ENCODE measurements at places on chromosomes 12 and 14.

- DNase-seq, result no peak
These were observed 219.1 kb upstream of the C14orf180 start for GRCh38 chr14:104360501-104360900.

GRCh38 chr12:62210422-62210821, 49.8 kb upstream of the USP15 start:
- peak; percentile 18 for DNase-seq

- no peak for DNase-seq
These were observed 101.0 kb upstream of the PWP1 start for GRCh38 chr12:107584563-107584962.

DNA sequence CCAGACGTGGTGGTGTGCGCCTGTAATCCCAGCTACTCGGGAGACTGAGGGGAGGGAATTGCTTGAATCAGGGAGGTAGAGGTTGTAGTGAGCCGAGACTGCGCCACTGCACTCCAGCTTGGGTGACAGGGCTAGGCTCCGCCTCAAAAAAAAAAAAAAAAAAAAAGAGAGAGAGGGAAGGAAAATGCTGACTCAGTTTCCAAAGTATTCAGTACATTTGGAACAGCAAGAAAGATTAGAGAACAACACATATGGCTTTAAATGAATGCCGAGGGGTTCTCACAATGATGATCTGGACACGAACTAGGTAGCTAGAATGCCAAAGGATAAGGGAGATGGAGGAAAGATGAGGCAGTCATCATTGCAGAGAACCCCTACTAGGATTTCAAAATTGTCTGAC, 97.4 kb downstream of the NAV3 start:
- DNase-seq, result no peak

DNA sequence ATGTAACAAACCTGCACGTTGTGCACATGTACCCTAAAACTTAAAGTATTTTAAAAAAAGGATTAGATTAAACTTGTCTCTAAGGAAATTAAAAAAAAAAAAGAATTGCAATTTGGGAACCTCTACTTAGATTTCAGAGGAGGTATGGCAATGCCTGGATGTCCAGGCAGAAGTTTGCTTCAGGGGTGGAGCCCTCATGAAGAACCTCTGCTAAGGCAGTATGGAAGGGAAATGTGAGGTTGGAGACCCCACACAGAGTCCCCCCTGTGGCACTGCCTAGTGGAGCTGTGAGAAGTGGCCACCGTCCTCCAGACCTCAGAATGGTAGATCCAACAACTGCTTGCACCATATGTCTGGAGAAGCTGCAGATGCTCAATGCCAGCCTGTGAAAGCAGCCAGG, 279.6 kb upstream of the CCDC196 start:
- DNase-seq, result no peak

GRCh38 chr12:13079440-13079906, 24.0 kb downstream of the GSG1 start:
- no peak for DNase-seq

DNA sequence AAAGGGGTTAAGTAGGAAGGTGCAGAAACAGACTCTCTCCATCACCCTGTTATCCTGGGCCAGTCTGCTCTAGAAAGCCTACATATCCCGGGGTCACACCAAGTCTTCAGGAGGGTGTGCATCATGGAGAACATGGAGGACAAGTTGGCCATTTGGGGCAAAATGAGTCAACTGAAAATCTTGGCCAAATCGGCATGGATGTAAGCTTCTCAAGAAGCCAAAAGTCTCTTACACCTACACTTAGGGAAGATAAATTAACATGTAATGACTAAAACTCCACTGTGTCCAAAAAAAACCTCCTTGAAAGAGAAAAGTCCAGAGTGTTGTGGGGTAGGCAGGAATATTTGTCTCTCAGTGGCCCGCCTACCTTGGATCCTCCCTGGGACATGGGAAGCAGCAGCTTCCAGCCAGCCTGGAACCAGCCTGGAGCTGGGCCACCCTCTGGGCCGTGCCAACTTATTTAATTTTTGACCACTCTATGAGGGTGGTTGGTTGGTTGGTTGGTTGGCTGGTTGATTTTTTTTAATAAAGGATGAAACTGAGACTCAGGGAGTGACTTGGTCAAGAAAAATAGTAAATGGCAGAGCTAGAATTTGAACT, 17.9 kb upstream of the TC2N start:
- no peak for DNase-seq

DNA sequence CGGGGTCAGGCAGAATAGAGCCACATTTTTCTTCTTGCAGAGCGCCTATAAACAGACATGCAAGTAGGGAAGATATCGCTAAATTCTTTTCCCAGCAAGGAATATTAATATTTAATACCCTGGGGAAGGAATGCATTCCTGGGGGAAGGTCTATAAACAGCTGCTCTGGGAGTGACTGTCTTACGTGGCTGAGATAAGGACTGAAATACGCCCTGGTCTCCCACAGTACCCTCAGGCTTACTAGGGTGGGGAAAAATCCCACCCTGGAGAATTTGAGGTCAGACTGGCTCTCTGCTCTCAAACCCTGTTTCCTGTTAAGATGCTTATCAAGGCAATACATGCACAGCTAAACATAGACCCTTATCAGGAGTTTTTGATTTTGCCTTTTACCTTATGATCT, 262.3 kb downstream of the CEP128 start:
- DNase-seq, result no peak

- DNase-seq, result no peak
These were observed 155.0 kb upstream of the TMEM132C start for GRCh38 chr12:128111951-128112350.

- no peak for DNase-seq
These were observed 25.1 kb downstream of the AHNAK2 start for GRCh38 chr14:104953097-104953496.

GRCh38 chr12:30155001-30155730, 371.4 kb upstream of the TMTC1 start:
- DNase-seq, result no peak

DNA sequence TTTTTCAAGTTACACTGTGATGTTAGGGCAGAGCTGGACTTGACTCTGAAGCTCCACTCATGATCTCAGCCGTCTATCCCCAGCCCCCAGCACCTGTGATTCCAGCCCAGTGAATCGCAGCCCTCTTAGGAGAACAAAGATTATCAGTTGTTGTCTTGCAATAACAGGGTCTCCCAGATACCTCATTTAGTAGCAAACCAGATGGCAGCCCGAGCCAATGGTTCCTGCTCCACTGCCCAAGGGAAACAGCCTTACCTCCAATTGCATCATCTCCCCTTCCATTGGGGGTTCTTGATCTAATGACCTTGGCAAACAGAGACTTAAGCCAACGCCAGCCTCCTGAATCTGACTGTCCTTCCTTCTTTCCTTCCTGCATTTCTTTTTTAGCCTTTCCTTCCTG, 371.2 kb downstream of the BCL11B start:
- DNase-seq, result no peak

GRCh38 chr14:60396718-60397343, 89.0 kb downstream of the C14orf39 start:
- DNase-seq, result no peak

GRCh38 chr12:14950982-14951746, 10.2 kb downstream of the ARHGDIB start:
- no peak for DNase-seq

- no peak for DNase-seq
These were observed 85.3 kb downstream of the PRIMA1 start for GRCh38 chr14:93702946-93703345.

DNA sequence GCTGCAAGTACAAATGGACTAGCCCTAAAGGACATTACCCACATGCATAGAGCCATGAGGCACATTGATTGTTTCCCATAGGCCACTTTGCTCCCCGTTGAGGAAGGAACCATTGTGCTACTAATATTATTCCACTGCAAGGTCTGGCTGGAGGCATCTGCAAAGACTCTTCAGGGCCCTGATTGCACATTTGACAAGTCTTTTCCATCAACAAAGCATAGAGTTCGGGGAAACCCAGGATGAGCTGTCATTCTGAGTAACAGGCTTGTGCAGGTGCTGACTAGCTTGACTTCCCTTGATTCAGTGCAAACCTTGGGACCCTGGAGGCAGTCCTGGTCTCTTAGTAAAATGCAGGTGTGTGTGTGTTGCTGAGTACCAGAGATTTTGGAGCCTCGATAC, 73.8 kb downstream of the SUSD6 start:
- DNase-seq, result no peak

DNA sequence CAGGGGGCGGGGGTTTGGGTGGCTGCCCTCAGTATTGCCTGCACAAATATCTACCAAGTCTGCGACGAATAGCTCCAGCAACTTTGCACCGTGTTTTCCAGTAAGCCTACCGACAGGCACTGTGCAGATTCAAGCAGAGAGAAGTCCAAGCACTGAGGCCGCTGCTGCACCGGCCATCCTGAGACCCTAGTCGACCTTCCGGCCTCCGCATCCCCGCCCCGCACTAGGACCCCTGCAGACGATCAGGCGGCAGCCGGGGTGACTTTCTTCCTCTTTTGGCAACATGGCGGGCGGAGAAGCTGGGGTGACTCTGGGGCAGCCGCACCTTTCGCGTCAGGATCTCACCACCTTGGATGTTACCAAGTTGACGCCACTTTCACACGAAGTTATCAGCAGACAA, at the start of gene EIF2S3B:
Gene EIF2S3B, plus strand, starts transcription at position 271 of the 400 bp plus-strand sequence. Its CDS starts 13 bp downstream, at position 284.
- DNase-seq, result no peak

GRCh38 chr12:42588524-42589464, 752 bp downstream of the PRICKLE1 start:
- no peak for DNase-seq

GRCh38 chr12:80567401-80567800, 123.4 kb downstream of the PTPRQ start:
- no peak for DNase-seq

- DNase-seq, result no peak
These were observed 33.3 kb downstream of the KCTD10 start for GRCh38 chr12:109443794-109444193.

DNA sequence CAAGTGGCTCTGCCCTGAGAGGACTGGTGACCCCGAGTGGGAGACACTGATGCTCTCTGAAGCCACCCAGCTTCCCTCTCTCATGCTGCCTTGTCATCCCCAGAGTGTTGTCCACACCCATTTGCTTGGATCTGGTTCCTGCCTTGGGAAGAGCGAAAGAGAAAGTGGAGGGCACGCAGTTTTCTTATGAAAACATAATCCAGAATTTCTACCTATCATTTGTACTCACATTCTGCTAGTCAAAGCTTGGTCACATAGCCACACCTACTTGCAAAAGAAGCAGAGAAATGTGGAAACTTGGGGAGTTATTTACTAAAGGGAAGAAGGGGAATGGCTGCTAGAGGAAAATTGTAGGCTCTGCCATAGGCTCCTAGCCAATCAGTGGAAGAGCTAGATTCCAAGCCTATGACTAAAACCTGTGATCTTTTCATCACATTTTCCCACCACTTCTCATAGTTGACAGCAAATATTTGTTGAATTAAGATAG, 326.3 kb downstream of the ZFP36L1 start:
- no peak for DNase-seq

DNA sequence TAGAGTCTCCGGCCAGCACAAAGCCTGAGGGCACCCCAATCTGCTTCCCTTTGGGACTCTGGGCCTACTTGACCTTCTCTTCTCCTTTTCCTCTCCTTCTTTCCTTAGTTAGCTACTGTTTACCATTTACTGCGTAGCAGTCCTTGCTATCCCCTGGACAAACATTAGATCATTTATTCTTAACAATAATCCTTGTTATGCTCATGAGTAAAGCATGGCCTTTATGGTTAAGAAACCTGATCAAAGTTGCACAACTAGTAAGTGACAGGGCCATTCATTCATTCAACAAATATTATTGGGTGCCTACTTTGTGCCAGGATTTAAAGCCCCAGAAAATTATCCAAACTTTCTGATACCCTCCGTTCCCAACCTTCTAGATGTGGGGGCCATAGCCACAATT, 3.2 kb upstream of the HDAC7 start:
- DNase-seq, result no peak

DNA sequence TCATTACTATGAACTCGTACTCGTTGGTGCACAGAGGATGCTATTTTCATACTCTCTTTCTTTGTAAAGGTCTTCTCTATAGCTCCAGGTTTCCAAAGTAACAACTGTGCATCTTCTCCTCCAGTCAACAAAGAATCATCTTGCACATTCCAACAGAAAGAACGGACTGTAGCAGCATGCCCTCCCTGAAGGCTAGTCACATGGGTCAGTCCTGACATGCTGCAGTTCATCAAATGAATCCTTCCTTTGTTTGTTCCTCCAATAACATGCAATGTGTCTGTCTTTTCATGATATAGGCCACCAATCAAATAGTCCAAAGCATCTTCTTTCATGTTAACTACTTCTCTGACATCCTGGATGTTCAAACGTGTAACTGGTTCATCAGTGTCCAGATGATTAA, 42.9 kb downstream of the WDR89 start:
- no peak for DNase-seq

GRCh38 chr12:57604992-57605810, 577 bp downstream of the DTX3 start:
- DNase-seq, result no peak

DNA sequence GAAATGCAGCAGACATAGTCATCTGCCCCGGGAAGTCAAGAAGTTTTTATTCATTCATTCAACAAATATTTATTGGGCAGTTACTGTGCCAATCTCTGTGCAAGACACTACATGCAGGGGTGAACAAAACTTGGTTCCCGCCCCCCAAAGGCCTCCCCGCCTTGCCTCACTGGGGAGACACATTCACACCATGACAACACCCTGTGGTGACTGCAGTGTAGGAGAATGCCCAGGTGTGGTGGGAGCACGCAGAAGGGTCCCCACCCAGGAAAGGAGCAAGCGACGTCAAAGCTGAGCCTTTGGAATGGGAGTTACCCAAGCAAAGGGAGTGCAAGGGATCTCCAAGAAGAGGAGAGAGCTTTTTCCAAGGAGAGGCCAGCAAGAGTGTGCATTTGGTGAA, 1.6 kb upstream of the AQP6 start:
- DNase-seq, result no peak

DNA sequence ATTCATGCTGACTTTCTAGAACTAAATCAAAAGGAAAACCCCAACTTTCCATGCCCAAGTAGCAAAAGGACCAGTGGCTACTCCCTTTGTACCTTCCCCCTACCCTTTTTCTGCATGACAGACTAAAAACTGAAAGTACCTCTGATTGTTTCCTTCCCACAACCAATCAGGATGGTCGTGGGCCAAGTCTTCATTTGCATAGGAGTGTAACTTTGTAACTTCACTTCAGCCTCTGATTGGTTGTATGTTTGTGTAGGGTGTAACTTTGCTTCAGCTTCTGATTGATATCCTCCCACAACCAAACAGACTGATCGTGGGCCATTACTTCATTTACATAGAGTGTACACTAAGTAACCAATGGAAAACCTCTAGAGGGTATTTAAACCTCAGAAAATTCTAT, 96.5 kb downstream of the DENND5B start:
- no peak for DNase-seq

DNA sequence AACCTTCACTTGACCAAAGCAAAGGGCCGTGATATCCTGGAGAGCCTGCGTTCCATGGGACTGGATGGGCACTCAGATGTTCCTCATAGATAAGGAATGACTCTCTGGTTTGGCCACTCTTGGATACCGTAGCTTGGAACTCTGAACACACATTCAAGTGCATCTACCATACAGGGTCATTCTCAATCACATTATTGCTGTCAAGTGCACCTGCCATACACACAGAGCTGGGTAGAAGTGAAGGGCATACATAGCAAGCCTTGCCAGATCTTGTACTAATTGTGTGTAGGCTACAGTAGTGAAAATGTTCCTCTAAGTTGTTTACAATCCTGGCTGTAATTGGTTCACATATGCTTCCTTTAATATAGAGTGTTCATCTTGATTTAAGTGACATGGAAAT, 58.3 kb downstream of the PELI2 start:
- DNase-seq, result no peak

GRCh38 chr12:130764073-130764472, 48.0 kb upstream of the RIMBP2 start:
- DNase-seq, result no peak

- DNase-seq, result no peak
These were observed 426.0 kb downstream of the FUT8 start for GRCh38 chr14:65838565-65838964.

GRCh38 chr14:100857233-100857922, 31.5 kb downstream of the MEG3 start:
- DNase-seq, result no peak
